Glutamatergic neuron (in vitro differentiated cells): ENCODE measurements at places on chromosomes 1 and 21. TPM values are rescaled to one million over a fixed set of nuclear protein-coding genes. Genes with fewer than 3 reads are reported as not detected.

DNA sequence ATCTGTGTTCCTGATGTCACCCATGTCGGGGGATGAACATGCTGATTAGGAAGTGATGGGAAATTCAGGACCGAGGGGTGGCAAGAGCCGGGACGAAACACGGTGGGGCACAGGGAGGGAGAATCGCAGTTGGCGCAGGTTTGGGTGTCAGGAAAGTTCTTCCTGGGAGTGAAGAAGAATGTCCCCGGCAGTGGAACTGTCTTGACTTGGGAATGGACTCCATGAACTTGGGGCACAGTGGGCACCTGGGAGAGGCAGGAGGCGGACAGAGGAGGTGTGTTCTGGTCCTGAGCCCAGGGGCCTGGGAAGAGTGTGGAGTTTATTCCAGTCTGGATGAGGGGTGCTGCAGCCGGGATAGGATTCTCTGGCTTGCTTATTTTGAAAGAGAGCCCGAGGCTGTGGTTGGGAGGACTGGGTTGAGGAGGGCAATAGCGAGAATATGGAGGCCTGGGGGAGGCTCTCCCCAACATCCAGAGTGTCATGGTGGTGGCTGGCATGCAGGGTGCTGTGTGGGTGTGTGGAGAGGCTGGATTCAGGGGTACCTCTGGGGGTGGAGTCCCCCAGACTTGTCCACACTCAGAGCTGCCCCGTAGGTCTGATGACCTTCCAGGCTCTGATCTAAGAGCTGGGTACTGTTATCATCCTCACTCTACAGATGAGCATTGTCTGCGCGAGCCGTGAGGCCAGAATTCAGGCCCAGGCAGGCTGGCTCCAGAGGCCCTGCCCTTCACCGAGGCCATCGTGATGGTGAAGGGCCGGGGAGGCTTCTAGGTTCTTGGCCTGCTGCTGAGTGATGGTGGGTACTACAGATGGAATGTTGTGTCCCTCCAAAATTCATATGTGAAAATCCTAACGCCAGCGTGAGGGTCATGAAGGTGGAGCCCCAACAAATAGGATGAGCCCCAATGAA is 274.5 kb upstream of the C1orf174 start:
- no peak for DNase-seq

GRCh38 chr1:61245696-61246400 is 163.5 kb downstream of the NFIA start:
- no peak for DNase-seq

DNA sequence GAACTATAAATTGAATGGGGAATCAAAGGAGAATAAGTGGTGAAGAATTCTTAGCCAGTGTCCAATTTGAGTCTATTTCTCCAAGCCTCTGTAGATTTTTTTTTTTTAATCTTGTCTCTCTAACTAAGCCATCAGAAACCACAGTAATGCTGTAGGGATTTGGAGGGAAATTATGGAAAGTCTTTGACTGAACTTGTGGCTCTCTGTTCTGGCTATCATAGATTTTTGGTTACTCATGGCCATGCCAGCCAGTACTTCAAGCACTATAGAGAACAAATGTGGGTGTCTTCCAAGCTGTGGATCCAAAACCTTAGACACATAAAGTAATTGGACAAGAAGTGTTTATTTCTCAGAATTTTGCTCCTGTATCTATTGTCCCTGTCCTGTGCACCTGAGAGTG is 147.9 kb downstream of the LRRC40 start:
- no peak for DNase-seq

DNA sequence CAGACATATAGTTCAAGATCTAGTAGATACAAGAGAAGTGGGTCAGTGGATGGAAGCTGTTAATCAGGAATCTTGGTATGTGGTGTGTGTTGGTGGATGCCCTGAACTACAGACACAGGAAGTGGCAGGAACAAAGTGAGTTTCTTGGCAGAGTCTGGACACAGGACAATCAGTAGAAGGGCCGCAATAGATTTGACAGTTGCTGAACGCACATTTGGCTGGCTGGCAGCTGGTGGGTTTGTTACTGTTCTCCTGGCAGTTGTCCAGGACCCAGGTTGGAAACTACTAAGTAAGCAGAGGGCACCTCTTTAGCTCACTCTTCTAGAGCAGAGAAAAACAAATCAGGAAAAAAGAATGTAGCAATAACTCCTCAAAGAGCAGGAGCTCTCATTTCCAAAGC is 13.2 kb downstream of the KRTAP26-1 start:
- no peak for DNase-seq

DNA sequence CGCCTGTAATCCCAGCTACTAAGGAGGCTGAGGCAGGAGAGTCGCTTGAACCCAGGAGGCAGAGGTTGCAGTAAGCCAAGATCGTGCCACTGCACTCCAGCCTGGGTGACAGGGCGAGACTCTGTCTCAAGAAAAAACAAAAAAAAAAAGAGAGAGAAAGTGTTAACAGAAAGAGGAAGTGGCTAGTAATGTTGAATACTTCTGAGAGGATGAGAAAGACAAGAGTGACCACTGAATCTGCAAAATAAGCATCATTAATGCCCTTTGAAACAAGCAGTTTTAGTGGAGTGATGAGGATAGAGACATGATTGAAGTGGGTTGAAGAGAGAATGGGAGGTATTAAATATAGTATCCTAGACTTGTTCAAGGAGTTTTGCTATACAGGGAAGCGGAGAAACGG is 11.7 kb downstream of the MPZ start:
- no peak for DNase-seq

- DNase-seq, result no peak
Observed at GRCh38 chr1:224647449-224647848, 31.3 kb downstream of the CNIH3 start.

- peak; percentile 89 for DNase-seq
Observed at GRCh38 chr1:202710070-202711045, at the start of gene SYT2. SYT2 (minus strand) TSS chr1:202710454; CDS start chr1:202605772, 104,682 bp downstream.

GRCh38 chr1:69244211-69244610 is 323.5 kb upstream of the LRRC7 start:
- no peak for DNase-seq

DNA sequence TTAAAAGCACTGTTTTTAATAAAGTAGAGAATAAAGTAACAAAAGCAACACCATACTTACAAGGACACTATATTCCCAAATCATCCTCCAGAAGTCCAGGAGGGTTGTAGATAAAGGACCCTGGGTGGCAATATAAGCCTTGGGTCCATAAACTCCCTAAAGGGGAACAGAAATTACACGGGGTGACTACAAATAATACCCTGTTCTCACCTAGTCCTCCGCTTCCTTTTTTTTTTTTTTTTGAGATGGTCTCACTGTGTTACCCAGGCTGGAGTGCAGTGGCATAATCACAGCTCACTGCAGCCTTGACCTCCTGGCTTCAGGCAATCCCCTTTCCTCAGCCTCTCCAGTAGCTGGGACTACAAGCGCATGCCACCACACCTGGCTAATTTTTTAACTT is 13.1 kb downstream of the PTPN22 start:
- DNase-seq, result no peak

- DNase-seq, result no peak
Observed at GRCh38 chr1:9900142-9901043, 9.7 kb downstream of the CTNNBIP1 start.

DNA sequence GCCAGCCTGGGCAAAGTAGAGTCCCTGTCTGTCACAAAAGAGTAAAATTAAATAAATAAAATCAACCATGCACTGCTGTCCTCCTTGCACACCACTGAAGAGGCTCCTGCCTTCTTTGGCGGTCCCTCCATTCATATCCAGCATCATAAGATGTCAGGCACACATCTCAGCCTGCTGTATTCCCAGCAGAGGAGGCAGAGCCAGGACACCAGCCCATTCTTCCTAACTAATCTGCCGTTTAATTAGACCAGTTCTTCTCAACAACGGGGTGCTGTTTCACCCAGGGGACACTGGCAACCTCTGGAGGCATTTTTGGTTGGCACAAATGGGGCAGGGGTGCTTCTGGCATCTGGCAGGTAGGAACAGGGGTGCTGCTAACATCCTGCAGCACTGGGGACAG is 119.7 kb downstream of the ETS2 start:
- DNase-seq, result no peak

DNA sequence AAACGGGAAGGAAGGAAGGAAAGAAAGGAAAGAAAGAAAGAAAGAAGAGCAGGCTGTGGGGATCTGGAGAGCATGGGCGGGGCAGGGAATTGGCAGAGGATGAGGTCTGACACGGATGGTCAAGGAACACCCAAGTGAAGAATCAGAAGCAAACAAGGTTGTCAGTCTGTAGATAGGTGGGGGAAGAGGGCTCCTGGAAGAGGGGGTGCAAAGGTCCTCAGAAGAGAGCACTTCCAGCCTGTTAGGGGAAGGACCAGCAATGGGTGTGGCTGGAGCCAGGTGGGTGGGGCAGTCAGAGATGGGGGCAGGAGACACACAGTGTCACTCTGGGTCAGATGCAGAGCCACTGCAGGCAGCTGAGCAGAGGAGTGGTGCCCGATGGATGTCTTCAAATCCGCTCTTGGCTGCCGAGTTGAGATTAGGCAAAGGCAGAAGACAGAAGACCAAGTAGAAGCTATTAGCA is 11.0 kb upstream of the PLA2G2C start:
- no peak for DNase-seq

DNA sequence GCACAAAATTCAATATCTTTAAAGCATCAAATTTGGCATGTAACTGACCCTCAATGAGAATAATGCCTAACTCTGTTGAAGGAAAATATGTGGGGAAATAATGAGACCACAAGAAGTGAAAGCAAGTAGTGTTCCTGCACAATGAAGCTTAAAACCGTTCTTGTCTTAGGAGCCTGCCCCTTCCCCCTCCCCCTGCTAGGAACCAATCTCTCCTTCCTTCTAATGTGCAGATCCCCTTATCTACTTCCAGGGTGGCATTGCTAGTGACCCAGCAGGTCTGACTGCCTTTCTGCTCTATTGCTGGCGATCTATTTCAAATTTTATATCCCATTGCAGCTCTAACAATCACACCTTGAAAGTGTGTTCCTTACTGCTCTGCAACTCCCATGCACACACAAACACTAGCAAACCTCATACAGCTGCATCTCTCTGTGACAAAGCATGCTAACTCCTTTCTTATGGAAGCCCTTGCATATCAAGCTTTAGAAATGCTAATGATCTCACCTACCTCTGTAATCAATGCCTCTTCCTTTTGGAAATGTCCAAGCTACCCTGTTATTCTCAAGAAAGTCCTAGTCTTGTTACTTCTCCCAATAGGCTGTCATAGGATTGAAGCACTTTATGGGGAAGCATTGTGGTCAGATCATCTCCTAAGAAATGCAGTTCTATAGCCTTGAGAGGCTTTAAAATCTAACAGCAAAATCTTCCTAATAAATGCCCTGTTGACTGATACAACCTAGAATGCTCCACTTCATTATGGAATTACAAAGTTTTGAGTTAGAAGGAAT is 26.5 kb downstream of the BCL9 start:
- no peak for DNase-seq

GRCh38 chr1:155187456-155187891 is 13.8 kb downstream of the TRIM46 start:
- no peak for DNase-seq

ITLN1 gene
- total RNA-seq, result not detected

KCNK1 gene
- total RNA-seq, result not detected

ATP6V1G3 gene
- total RNA-seq, result not detected

FAM110D gene
- total RNA-seq, result 0.25 TPM

NBPF12 gene
- 14.7 TPM for total RNA-seq
